A549 treated with AZD2906 at 1 μM for 4 hours (cell line): ENCODE measurements at places on chromosomes 6 and 20. TPM values are rescaled to one million over a fixed set of nuclear protein-coding genes. Genes with fewer than 3 reads are reported as not detected.

Gene PHACTR3
- 0.37 to 0.52 TPM (median 0.45 TPM) in 5 replicates for total RNA-seq

Gene C20orf202
- 0.08 TPM in 1 of 5 replicates, not detected in the others for total RNA-seq

Gene MTFR2
- total RNA-seq = 11.2 to 12.0 TPM (median 11.6 TPM) in 5 replicates

Gene TSHZ2
- not detected in 5 replicates for total RNA-seq

Gene CCM2L
- 0.29 to 0.64 TPM (median 0.37 TPM) in 5 replicates for total RNA-seq

Gene C6orf163
- 0.10 to 0.41 TPM (median 0.20 TPM) in 5 replicates for total RNA-seq

Gene PSORS1C1
- 4.1 to 5.9 TPM (median 4.6 TPM) in 5 replicates for total RNA-seq

Gene ACTL10
- not detected in 5 replicates for total RNA-seq

Gene SLC22A3
- 51.7 to 57.9 TPM (median 53.1 TPM) in 5 replicates for total RNA-seq

Gene SGK2
- total RNA-seq = 6.4 to 7.6 TPM (median 7.0 TPM) in 5 replicates

Gene ELOVL2
- 5.2 to 6.5 TPM (median 6.5 TPM) in 5 replicates for total RNA-seq

Gene ARHGAP18
- total RNA-seq = 4.3 to 6.6 TPM (median 4.9 TPM) in 5 replicates

Gene PDYN
- total RNA-seq = 0.03 TPM in 1 of 5 replicates, not detected in the others

Gene TNFRSF6B
- total RNA-seq = 0.22 to 0.87 TPM (median 0.69 TPM) in 5 replicates

Gene OPRL1
- total RNA-seq = 1.3 to 2.3 TPM (median 1.7 TPM) in 5 replicates

Gene DDR1
- 56.9 to 64.4 TPM (median 63.5 TPM) in 5 replicates for total RNA-seq

Gene KHDC1L
- total RNA-seq = 0.22 to 0.33 TPM (median 0.26 TPM) in 5 replicates

Gene GSTA2
- total RNA-seq = 0.07 TPM in 2 of 5 replicates, not detected in the others

Gene HAO1
- not detected in 5 replicates for total RNA-seq

Gene NCOA7
- 9.3 to 16.0 TPM (median 13.8 TPM) in 5 replicates for total RNA-seq

Gene ME1
- total RNA-seq = 34.9 to 43.2 TPM (median 37.2 TPM) in 5 replicates

Gene ZFP57
- total RNA-seq = not detected in 5 replicates

Gene HLA-DMB
- total RNA-seq = 1.4 to 2.5 TPM (median 1.7 TPM) in 5 replicates

Gene SPATA25
- total RNA-seq = 0.23 to 0.48 TPM (median 0.30 TPM) in 5 replicates

Gene CLPSL2
- total RNA-seq = 0.53 to 2.0 TPM (median 1.00 TPM) in 5 replicates

Gene LIN28B
- 1.0 to 1.4 TPM (median 1.3 TPM) in 5 replicates for total RNA-seq

Gene PRSS35
- total RNA-seq = 0.06 to 0.14 TPM (median 0.06 TPM) in 5 replicates

Gene ZNF217
- total RNA-seq = 14.5 to 25.8 TPM (median 19.0 TPM) in 5 replicates

Gene CRISP2
- not detected in 5 replicates for total RNA-seq
